Mucosa of descending colon (tissue), 3 donors: ENCODE measurements at places on chromosomes 2 and 18.
A peak's percentile ranks its signal among the peaks of the same experiment; 100 is the strongest.

- no peak for DNase-seq
Measured at GRCh38 chr2:8125741-8126711, 555.8 kb upstream of the ID2 start.

DNA sequence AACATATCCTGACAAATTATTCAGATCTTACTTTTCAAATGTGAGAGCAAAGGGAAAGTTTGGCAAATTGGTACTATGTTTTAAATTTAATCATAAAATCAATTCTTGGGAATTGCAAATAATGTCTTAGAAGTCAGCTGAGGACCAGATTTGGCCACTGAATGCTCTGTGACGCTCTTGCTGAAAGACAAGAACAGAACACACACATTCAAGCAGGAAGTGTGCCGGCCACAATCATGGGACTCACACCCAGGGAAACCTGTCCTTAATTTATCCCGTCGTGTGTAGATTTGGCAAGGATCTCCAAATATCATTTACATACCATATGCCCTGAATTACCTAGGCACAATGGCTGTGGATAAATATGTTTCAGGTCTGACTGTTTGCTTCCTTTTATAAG is 253.1 kb downstream of the TCF4 start:
- no peak for DNase-seq

GRCh38 chr18:35415511-35416073 is 38.5 kb upstream of the ZNF396 start:
- DNase-seq = no peak

- DNase-seq = no peak
Measured at GRCh38 chr2:62140426-62141141, 55.3 kb upstream of the B3GNT2 start.

DNA sequence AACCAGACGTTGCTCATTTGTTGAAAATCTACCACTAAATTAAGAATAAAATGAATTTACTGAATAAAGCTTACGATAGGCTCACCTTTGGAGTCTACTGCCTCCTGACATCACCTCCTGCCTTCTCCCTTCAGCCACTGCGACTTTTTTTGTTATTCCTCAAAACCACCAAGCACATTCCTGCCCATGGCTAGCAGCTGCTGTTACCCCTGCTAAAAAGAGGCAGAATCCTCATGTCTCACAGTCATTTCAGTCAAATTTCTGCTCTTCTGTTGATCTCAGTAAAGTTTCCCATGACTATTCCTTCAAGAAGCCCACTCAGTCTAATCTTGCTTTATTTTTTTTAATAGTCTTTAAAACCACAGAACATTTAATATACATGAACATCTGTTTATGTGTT is 40.8 kb upstream of the ANKRD62 start:
- no peak for DNase-seq

GRCh38 chr2:72573232-72573631 is 252.6 kb downstream of the EXOC6B start:
- no peak for DNase-seq

GRCh38 chr18:23662309-23663263 is at the start of gene ANKRD29:
ANKRD29 (minus strand) TSS chr18:23662911; CDS start chr18:23662730, 181 bp downstream.
- DNase-seq = peak; percentile 57

DNA sequence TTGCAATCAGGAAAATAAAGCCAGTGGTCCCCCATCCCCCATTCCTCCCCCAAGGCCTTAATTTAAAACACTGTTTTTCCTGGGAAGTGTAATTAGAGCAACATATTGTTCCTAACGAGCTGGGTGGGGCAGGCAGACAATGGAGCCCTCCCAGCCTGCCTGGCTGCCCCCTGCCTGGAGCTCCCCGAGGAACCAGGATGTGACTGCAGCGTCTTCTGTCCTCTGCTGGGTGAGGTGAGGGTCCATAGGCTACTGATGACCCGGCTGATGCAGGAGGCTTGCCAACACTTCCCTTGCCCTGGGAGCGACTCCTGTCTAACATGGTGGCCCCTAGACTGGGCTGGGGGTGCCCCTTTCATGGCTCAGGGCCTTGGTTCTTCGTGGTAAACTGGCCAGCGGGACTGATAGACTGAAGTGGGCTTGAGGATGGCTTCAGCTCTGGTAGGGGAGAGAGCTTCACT is 152.4 kb downstream of the DYSF start:
- no peak for DNase-seq

GRCh38 chr2:120912101-120912985 is 176.7 kb downstream of the GLI2 start:
- peak; percentile 83 for DNase-seq

DNA sequence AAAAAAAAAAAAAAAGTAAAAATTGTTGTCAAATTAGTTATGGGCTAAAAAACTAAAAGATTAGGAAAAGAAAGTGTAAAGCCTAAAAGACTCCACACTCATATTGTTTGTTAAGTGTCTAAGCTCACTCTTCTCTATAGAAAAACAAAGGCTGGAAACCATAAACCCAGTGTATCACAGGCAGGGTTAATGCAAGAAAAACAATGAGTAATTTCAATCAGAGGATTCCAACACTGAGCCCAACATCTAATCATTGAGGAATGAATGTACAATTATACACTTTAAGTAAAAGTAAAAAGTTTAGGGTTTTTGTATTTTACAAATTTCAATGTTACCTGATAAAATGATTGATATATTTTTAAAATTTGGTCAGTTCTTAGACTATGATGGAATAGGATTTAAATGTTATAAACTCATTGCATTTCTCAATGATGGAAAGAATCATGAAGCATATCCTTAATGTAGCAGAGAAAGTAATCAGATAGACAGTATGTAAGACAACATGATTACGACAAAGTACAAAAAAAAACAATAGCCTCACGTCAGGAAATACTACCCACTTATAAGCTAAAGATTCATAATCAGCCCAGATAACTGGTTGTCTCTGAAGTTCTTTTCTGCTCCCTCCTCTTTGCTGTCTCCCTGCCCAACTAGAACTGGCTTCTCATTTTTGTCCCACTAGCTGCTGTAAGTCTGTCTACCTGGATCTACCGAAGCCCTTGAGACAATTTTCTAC is 44.5 kb upstream of the SP3 start:
- DNase-seq = no peak

- no peak for DNase-seq
Measured at GRCh38 chr2:595831-596592, 81.2 kb downstream of the TMEM18 start.

DNA sequence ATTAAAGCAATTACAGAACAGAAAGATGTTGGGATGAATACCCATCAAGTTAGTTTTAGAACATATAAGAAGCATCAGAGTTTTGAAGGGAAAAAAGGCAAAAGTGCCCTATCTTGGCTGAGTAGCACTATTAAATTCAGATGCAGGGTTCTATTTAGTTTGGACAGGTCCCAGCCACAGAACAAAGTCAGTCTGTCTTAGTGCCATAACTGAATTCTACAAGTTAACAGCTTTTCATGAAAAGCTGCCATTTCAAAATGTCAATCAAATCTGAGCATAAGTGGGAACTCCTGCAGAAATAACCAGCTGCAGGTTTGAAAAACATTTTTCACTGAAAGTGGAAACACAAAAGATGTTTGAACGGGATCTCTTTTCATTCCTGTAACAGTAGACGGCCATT is 160.4 kb downstream of the SRBD1 start:
- DNase-seq = no peak

GRCh38 chr2:101983486-101983885 is 8.3 kb upstream of the IL1R2 start:
- no peak for DNase-seq

DNA sequence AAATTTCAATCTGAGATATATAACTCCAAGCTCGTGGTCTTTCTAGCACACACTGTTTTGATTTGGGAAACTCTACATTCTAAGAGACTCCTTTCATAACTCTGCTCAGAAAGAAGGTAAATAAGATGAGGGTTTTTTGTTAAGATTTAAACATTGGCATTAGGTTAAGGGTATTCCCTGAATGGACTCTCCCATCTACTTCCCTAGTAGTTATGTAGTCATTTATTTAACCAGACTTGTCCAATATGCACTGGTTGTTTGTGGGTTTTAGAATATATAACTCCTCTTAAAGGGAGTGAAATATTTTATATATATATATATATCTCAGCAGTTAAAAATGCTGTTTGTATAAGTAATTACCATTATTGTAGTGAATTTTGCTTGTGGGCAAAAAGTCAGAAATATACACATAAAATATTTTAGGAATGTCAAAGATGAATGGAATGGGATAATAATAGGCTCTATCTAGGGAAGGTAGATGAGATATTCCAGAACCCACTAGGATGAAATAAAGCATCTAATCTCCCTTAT is 61.5 kb upstream of the WDR75 start:
- DNase-seq = no peak

DNA sequence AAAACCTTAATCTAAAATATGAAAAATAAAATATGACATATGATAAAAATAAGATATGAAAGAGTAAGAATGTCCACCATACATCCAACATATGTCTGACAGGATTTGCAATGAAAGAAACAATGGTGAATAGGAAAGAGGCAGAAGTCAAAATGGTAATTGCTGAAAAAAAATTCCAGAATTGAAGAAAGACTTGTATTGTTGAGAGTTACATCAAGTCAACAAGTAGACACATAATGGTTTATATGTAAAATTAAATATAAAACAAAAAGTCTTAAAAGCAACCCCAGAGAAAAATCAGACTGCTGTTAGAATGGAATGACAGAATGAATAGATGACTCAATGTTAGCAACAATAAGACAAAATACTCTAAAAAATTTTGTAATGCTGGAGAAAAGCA is 255.1 kb downstream of the DOK6 start:
- no peak for DNase-seq

GRCh38 chr18:25052511-25052921 is 299.4 kb downstream of the ZNF521 start:
- DNase-seq = no peak

GRCh38 chr2:202486351-202486750 is 110.2 kb downstream of the BMPR2 start:
- DNase-seq = no peak

DNA sequence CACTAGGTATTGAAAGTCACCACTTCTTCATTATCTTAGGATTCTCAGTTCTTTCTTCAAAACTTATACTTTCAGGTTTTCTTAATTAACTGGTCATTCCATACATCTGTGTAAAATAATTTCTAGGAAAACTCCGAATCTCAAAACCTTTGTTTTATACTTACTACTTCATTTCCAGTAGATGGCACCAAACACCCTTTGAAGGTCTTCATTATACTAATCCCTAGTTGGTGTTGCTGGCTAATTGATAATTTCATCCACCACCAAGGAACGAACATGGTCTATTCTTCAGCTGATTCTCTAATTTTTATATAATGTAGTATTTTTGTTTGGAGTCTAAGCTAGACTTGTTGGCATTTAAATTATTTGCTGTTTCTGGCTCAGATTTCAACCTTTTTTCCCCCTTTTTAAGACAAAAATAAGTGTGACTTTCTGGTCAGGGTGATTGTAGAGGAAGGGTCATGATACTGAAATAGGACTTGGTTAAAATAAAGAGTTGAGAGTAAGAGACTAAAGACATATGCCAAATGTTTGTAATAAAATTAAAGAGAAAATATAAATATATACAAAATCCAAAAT is 2.8 kb upstream of the MXD1 start:
- no peak for DNase-seq

DNA sequence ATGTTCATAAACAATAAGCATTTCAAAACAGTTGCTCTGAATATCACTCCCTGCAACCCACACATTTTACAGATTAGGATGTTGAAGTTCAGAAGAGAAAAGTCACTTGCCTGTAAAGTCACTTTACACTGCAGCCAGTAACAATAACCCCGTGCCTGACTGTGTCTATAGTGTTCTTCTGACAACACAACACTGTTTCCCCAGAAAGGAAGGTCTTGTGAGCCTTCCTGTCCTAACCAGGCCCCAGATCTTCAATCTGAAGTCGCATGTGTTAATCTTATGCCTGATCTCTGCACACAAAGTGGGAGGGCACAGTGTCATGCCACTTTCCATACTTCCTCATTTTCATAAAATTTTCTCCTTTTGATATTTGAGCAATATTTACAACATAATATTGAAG is 120.2 kb downstream of the FEZ2 start:
- DNase-seq = no peak

GRCh38 chr2:127570282-127571250 is 35.1 kb downstream of the MYO7B start:
- no peak for DNase-seq

DNA sequence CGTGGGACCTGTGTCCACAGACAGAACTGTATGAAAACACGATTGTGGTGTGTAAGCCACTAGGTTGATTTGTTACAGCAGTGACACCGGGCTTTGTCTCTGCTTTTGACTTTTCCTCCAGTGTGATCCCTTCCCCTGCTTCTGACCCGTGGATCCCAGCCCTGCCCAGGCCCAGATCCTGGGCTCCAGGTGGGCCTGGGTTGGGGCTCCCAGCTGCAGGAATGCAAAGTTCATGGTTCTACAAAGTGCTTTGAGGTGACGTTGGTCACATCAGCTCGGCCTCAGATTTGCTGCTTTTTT is 26.8 kb downstream of the HPCAL1 start:
- no peak for DNase-seq

GRCh38 chr2:10541081-10541480 is 93.0 kb upstream of the ODC1 start:
- DNase-seq = no peak

DNA sequence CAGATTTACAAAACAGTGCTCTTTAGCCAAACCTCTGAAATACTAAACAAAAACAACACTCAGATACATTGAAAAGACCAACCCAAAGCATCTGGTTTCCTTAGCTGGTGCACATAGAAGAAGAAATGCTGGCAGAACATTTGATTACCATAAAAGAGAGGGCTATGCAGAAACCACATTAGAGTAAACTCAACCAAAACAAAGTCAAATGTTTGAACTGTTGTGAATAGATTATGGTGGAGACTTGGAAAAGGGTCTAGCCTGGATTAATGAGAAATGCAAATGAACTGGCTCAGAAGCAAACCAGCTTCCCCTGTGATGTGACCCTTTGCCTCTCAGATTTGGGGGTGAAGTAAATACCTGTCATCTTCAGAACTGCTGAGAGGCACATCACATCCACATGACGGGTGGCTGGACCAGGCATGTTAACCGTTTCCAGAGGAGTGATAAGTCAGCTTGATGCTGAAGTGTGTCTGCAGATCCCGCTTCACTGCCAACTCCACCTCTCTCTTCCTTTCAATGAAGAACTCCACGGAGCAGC is 153.0 kb downstream of the NRP2 start:
- DNase-seq = no peak

DNA sequence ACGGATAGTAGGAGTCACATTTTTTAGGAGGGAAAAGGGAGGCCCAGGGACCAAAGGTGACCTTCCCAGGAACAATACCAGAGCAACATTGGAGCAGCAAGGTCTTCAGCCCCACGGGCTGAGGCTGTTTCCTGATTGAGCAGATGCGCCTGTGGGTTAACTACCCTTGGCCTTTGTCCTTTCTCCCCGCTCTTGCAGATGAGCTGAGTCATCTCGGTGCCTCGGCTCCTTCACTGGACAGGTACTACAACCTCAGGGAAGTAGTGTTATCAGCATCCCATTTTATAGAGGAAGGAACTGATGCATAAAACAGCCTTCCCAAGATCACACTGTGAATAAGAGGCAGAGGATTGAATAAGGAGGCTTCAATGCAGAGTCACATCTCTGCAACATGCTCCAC is 43.5 kb downstream of the DHRS9 start:
- no peak for DNase-seq
